ENCODE measurements at places on chromosomes 1 and 21.

DNA sequence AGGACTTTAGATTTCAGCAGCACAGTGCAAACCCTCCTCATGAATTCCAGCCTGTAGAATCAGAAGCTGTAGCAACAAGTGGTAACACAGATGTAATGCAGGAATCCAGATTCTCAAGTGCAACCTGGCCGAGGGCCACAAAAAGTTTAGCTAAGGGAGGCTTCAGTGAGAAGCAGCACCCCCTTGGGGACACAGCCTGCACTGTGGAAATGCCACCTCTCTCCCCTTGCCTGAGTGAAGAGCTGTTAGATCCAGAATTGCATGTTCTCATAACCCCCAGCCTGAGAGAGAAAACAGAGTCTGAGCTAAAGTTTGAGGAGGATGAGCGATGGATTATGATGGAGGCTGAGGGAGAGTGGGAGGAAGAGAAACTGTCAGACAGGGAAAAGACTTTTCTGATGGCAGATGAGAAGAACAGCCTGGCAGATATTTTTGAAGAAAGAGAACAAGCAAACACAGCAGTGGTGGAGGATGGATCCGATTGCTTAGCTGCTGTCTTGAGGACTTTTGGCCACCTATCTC lies 80.5 kb upstream of the BMP8A start:
- DNase-seq, result peak; percentile 50

- DNase-seq, result peak; percentile 82
Observed at GRCh38 chr21:39387461-39388037, 38.7 kb upstream of the HMGN1 start.

DNA sequence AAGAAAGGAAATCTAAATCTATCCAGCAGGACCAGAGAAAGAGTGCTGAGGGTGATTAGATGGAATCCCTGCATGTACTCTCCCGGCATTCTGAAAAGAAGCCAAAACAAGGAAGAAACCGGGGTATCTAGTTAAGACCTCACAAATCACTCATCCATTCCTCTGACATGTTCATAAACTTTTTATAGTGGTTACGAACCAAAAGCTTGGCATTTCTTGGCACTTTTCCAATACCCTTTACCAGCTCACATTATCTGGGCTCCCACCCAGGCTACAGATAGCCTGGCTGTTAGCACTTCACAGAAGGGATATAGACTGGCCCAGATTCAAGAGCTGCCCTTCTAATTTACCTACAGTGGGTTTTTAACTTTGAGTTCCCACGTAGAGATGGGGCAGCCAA lies 1.8 kb upstream of the C1orf74 start:
- DNase-seq, result no peak

DNA sequence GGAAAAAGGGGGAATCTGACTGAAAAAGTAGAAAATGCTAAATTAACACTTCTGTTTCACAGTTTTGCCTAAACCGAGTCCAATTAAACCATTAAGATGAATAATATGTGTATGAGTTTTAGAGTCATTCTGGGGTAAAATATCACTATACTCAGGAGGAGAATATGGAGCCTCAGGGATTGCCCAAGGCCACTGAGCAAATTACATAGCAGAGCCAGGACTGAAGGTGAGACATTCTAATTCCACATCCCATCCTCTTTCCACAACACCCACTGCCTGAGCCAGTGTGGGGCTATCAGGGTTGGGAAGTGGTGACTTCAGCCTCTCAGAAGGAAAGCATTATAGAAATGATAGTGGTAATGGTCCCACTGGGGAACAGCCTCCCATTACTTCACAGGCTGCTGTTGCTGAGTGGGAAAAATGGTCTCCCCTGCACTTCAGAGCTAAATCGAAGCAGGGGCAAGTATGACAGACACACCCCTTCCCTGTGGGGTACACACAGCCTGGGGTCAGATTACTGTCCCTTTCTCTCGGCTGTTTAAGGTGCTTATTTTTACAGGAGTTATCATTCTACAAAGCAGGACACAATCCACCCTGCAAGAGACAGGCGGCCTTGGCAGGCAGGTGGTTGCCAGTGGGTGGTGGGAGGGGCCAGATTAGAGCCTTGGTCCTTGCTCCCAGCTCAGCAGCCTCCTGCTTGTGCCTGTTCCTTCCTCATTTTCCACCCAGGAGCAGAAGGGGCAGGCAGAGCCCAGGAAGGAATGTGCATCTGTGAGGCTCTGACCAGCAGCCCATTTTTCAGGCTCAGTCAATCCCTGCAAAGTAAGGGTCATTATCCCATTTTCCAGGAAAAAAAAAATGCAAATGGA lies 9.5 kb upstream of the BCAR3 start:
- no peak for DNase-seq

DNA sequence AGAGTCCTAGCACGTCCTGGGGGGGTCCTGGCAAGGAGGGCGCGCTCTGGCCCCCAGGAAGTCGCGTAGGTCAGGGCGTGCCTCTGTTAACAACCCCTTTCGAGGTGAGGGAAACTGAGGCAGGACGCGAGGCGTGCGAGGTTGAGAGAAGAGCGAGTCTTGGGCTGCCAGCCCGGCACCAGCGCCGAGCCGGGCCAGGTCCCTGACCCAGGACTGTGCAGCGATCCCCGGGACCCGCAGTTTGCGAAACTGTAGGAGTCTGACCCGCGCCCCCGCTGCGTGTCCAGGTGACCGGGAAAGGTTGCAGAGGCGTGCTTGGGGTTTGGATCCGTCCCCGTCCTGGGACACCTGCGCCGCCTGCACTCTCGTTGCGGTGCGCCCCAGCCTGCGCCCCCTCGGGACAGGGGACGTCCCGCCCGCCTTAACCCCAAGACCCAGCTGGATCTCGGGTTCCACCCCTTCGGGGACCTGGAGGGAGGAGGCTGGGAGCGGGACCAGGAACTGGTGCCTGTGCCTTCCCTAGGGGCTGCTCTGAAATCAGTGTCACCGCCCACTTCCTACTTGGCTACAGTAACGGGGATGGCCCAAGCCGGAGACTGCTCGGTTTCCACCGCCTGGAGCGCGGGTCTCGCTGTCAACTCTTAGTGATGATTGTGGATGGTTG lies 493 bp downstream of the DISC1 start:
- no peak for DNase-seq

DNA sequence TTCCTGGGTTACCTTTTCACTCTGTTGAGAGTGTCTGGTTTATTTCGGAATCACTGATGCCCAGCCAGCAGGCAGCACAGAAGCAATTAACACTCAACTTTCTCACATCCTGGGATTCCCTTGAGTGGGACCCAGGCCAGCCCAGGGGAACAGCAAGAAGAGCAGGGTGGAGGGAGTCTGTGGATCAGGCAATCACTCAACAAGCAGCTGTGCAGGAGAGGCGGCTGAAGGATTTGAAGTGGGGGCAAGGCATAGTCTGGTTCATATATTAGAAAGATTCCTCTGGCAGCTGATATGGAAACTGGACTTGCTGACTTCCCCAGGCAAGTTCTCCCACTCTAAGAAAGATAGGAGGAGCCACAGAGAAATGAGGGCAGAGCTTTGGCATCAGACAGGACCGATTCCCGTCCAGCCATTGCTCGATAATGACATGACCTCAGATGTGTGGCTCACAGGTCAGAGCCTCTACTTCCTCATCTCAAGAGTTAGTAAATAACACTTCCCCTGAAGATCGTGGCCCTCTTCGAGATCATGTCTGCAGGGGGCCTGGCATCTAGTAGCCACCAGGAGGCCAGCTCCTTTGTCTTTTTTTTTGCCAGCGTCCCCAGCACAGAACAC lies 12.4 kb downstream of the EPHA8 start:
- no peak for DNase-seq

DNA sequence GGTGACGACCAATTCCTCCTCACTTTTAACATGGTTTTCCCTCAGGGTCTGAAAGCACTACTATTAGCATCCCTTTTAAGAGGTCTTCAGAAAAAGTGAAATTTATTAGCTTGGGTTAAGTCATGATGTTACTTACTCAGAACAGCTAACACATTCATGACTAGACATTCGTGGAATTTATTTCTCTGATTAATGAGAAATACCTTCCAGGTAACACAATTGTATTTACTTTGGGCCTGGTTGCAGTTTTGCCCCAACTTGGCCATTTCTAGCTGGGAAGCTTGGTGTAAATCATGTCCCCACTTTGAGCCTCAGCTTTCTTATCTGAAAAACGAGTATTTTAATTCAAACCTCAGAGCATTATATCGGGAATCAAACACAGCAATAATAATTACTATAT lies 119.2 kb upstream of the SPATA6 start:
- no peak for DNase-seq

DNA sequence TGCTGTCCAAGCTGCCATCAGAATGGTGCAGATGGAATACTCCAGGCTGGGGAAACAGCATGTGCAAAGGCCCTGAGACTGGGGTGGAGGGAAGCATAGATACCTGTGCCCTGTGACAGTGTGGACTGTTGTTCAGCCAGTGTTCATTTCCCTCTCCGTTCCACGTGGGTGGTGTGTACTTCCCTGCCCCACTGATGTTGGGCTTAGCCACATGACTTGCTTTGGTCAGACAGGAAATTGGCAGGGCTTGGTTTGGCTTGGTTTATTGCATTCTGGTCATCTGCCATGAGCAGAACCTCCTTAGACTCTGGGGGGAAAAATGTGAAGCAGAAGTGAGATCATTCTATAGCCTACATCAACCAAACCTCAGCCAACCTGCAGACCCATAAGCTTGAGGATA lies 102.4 kb upstream of the IGSF21 start:
- DNase-seq, result no peak

- DNase-seq, result no peak
Observed at GRCh38 chr1:2556678-2557481, 709 bp downstream of the TNFRSF14 start.

- DNase-seq, result no peak
Observed at GRCh38 chr1:36669262-36669661, 186.5 kb upstream of the CSF3R start.

- no peak for DNase-seq
Observed at GRCh38 chr21:30935889-30936168, 54.4 kb upstream of the KRTAP11-1 start.

DNA sequence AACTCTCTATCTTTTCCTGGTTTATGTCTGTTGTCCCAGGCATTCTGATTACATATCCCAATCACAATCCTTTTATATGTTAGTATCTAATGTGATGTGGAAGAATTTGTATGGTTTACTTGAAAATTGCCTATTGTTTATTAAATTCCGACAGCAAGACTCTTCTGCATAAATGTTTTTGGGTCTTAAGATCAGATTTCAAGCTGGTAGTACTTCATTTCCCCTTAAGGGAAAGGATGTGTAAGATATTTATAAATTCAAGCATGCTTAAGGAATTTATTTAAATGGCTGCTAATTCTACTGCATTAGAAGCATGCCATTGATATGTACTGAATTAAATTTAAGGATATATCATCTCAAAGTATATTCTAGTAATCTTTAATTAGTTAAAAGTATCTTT lies 20.4 kb upstream of the GPR88 start:
- no peak for DNase-seq

GRCh38 chr1:161722406-161722805 lies 1.1 kb downstream of the FCRLB start:
- DNase-seq, result no peak
